CD4-positive, alpha-beta memory T cell (primary cell): ENCODE measurements at places on chromosomes 5 and 9. TPM values are rescaled to one million over a fixed set of nuclear protein-coding genes. Genes with fewer than 3 reads are reported as not detected.

The CDK7 gene
- total RNA-seq = 20.2 TPM

The NSD1 gene
- 116 TPM for total RNA-seq

The FAM221B gene
- not detected for total RNA-seq

The TAF1L gene
- 0.12 TPM for total RNA-seq

The FAM169A gene
- 17.1 TPM for total RNA-seq

The PCDHB8 gene
- total RNA-seq = not detected

The LRRC70 gene
- total RNA-seq = 0.83 TPM

The WNK2 gene
- not detected for total RNA-seq

The CXCL14 gene
- not detected for total RNA-seq

The WDR38 gene
- not detected for total RNA-seq

The OR1J2 gene
- not detected for total RNA-seq

The CCDC69 gene
- total RNA-seq = 93.5 TPM

DNA sequence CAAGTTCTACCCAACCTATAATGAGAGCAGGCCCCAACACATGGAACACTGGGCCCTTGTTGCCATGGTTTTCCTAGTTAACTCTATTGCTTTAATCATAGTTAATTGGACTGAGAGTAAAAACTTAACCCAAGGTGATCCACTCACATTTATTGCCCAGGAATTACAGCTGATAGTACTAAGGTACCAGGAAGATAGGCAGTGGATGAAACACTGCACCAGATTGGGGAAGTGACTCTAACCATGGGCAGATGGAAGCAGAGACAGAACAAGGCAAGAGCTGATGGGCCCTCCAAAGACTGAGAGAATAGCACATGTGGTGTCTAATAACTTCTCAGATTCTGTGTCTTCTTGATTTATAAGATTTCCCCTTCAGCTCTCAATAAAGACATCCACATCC lies 145.7 kb upstream of the TRIM32 start:
- no peaks in the 10 kb centered on the region for H3K4me1 ChIP-seq
- no peak overlapping the region for H3K4me3 ChIP-seq
- no peak overlapping the region for H3K27ac ChIP-seq
- H3K36me3 ChIP-seq = no peaks in the 10 kb centered on the region
- no peak for DNase-seq

GRCh38 chr5:157445745-157446411 lies 14.1 kb upstream of the NIPAL4 start:
- no peaks in the 10 kb centered on the region for H3K4me1 ChIP-seq
- no peak overlapping the region for H3K4me3 ChIP-seq
- no peaks in the 10 kb centered on the region for H3K27me3 ChIP-seq
- DNase-seq = no peak
- no peak overlapping the region for H3K27ac ChIP-seq

DNA sequence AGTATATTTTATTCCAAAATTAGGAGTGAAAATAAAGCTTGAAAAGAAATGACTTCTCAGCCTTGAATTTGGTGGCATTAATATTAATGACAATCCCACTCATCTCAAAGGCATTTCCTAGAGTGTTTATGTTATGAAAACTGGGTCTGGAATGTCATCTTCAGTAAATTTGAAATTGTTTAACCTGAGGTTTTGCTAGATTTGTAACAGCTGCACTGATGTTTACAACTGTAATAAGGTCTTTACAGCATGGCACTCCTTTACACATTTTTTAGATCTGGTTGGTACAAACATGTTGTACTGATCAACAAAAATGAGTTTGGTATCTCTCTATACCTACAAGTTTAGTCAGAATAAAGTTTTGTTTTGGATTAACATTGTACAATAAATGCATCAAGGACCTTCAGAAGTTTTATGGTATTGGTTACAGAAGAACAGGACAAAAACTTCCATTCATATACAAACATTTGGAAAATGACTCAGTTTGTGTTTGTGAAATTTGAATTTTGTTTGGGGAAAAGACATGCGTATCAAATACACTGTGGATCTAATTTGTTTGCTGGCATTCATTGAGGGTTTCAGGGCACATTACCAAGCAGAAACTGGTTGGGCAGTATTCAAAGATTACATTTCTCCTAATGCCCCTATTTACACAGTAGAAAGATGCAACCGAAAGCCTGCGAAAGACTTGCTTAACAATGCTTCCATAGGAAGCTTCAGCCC lies 11.6 kb downstream of the FANCC start:
- no peak for DNase-seq
- H3K36me3 ChIP-seq = no peaks in the 10 kb centered on the region
- no peaks in the 10 kb centered on the region for H3K27me3 ChIP-seq
- H3K27ac ChIP-seq = no peak overlapping the region
- peaks cover 8% of the 10 kb centered on the region for H3K4me1 ChIP-seq

DNA sequence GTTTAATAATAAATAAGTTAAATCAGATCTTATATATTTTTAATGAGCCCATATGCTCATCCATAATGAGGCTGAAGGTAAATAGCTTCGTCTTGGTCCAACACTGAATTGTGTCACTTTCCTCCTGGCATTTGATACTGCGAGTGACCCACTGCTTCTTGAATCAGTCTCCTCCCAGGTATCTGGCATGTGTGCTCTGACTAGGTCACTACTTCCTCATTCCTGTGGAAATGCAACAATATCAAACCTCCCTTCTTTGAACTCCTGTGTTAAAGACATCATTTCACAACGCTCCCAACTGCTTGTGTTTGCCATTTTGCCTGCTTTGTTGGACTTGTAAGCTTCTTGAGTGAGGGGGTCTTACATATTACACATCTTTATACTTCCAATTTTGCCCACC lies 157.7 kb downstream of the SLC24A2 start:
- DNase-seq = no peak
- H3K4me1 ChIP-seq = no peaks in the 10 kb centered on the region
- no peaks in the 10 kb centered on the region for H3K27me3 ChIP-seq

DNA sequence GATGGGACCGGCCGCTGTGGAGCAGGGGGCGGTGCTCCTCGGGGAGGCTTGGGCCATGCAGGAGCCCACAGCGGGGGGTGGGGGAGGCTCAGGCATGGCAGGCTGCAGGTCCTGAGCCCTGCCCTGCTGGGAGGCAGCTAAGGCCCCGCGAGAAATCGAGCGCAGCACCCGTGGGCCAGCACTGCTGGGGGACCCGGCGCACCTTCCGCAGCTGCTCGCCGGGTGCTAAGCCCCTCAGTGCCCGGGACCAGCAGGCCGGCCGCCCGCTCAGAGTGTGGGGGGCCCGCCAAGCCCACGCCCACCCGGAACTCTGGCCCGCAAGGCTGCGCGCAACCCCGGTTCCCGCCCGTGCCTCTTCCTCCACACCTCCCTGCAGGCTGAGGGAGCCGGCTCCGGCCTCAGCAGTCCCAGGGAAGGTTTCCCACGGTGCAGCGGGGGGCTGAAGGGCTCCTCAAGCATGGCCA lies 131.5 kb downstream of the SNX18 start:
- no peak overlapping the region for H3K27ac ChIP-seq
- H3K36me3 ChIP-seq = no peaks in the 10 kb centered on the region
- H3K4me1 ChIP-seq = peaks cover 45% of the 10 kb centered on the region

- peaks cover 26% of the 10 kb centered on the region for H3K4me1 ChIP-seq
- no peak overlapping the region for H3K4me3 ChIP-seq
- no peaks in the 10 kb centered on the region for H3K36me3 ChIP-seq
- H3K27ac ChIP-seq = no peak overlapping the region
- no peaks in the 10 kb centered on the region for H3K27me3 ChIP-seq
Measured at GRCh38 chr5:76341651-76342334, 61.3 kb upstream of the IQGAP2 start.

DNA sequence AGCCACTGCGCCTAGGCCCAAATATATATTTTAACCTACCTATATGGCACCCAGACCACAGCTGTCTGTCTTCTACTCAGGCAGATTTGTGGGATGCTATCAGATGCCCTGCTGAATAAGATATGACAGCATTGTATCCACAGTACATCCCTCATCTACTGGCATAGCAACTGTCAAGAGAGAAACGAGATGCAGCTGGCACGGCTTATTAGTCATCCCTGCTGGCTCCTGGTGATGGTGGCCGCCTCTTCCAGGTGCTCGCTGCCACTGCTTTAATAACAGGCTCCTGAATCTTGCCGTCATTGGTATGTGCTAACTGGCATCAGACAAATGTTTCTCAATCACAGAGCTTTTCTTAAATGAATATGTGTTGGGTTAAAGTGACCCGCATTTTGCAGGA lies 34.0 kb downstream of the B4GALT1 start:
- H3K27me3 ChIP-seq = no peaks in the 10 kb centered on the region
- no peak overlapping the region for H3K27ac ChIP-seq
- peaks cover 34% of the 10 kb centered on the region for H3K36me3 ChIP-seq
- H3K4me3 ChIP-seq = no peak overlapping the region
- H3K4me1 ChIP-seq = peaks cover 42% of the 10 kb centered on the region

- no peaks in the 10 kb centered on the region for H3K27me3 ChIP-seq
- H3K27ac ChIP-seq = no peak overlapping the region
- peaks cover 3% of the 10 kb centered on the region for H3K36me3 ChIP-seq
- no peak overlapping the region for H3K4me3 ChIP-seq
Measured at GRCh38 chr5:6728795-6729183, 15.6 kb downstream of the TENT4A start.

DNA sequence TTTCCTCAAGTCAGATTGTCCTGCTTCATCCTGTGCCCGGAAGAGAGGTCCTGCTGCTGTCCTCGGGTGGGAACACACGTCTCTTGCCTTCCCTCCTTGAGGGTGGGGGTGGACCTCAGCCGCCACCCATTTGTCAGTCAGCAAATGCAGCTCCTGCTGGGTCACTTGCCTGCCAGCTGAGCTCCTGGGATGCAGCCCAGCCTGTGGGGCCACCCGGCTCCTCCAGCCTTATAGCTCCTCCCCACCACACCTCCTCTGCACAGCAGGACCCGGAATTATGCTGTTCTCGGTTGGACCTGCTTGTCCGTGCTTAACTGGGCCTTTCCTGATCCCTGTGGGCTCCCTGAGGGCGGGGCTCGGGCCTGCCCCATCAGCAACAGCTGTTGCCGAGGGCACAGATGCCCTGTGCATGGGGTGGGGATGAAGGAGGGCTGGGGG lies 52.7 kb downstream of the RXRA start:
- no peaks in the 10 kb centered on the region for H3K36me3 ChIP-seq
- H3K27ac ChIP-seq = no peak overlapping the region
- DNase-seq = no peak

- H3K4me3 ChIP-seq = no peak overlapping the region
- DNase-seq = no peak
- H3K27me3 ChIP-seq = no peaks in the 10 kb centered on the region
- H3K27ac ChIP-seq = no peak overlapping the region
Measured at GRCh38 chr5:145903113-145903512, 30.3 kb upstream of the GRXCR2 start.

GRCh38 chr5:58681943-58682342 lies 99.1 kb downstream of the RAB3C start:
- no peak for DNase-seq
- H3K27me3 ChIP-seq = no peaks in the 10 kb centered on the region
- H3K4me3 ChIP-seq = no peak overlapping the region
- H3K36me3 ChIP-seq = no peaks in the 10 kb centered on the region

GRCh38 chr5:34038390-34038789 lies 4.6 kb downstream of the C1QTNF3 start:
- no peak for DNase-seq
- no peaks in the 10 kb centered on the region for H3K27me3 ChIP-seq
- H3K36me3 ChIP-seq = no peaks in the 10 kb centered on the region
- H3K27ac ChIP-seq = no peak overlapping the region

GRCh38 chr5:138874241-138874640 lies 894 bp downstream of the LRRTM2 start:
- H3K36me3 ChIP-seq = no peaks in the 10 kb centered on the region
- no peak for DNase-seq
- no peak overlapping the region for H3K4me3 ChIP-seq
- no peak overlapping the region for H3K27ac ChIP-seq

GRCh38 chr5:132764671-132765238 lies 12.3 kb downstream of the SEPTIN8 start:
- no peaks in the 10 kb centered on the region for H3K4me1 ChIP-seq
- H3K27ac ChIP-seq = no peak overlapping the region
- H3K27me3 ChIP-seq = no peaks in the 10 kb centered on the region
- H3K4me3 ChIP-seq = no peak overlapping the region
- H3K36me3 ChIP-seq = peaks cover 12% of the 10 kb centered on the region
- no peak for DNase-seq

- no peaks in the 10 kb centered on the region for H3K27me3 ChIP-seq
- no peak overlapping the region for H3K4me3 ChIP-seq
- H3K36me3 ChIP-seq = no peaks in the 10 kb centered on the region
- no peak for DNase-seq
- H3K4me1 ChIP-seq = no peaks in the 10 kb centered on the region
- H3K27ac ChIP-seq = no peak overlapping the region
Measured at GRCh38 chr9:33429256-33429985, 18.0 kb downstream of the AQP3 start.

DNA sequence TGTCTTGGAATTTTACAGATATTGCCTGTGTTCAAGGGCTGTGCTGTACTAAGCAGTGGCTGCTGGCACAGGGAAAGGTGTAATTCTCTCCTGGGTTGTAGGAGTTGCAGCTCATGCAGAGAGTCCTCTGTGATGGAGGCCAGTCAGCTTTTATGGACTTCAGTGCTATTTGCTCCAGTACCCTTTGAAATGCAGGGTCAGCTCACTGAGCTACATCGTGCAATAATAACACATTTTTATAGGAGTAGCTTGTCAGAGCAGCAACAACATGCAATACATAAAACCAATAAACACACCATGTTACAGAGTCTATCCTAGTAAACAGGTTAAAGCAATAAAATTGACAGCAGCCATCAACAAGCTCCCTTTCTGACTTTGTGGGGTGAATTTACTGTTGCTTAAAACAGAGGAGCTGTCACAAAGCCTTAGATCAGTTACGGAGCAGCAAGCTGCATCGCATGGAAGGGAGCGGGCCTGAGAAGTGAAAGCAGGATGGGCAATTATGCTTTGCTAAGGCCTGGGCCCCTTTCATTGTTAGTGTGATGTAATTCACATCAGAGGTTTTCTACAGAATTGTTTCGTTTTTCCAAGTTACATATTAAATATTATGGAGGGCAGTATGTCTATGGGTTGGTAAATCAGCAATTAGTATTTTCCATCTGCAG lies 16.8 kb downstream of the CD180 start:
- H3K27me3 ChIP-seq = no peaks in the 10 kb centered on the region
- no peak overlapping the region for H3K27ac ChIP-seq
- no peaks in the 10 kb centered on the region for H3K36me3 ChIP-seq
- no peak for DNase-seq

GRCh38 chr5:175250426-175250825 lies 193.6 kb downstream of the DRD1 start:
- H3K4me3 ChIP-seq = no peak overlapping the region
- no peaks in the 10 kb centered on the region for H3K27me3 ChIP-seq
- H3K36me3 ChIP-seq = no peaks in the 10 kb centered on the region
- no peak overlapping the region for H3K27ac ChIP-seq
- no peaks in the 10 kb centered on the region for H3K4me1 ChIP-seq
- no peak for DNase-seq

DNA sequence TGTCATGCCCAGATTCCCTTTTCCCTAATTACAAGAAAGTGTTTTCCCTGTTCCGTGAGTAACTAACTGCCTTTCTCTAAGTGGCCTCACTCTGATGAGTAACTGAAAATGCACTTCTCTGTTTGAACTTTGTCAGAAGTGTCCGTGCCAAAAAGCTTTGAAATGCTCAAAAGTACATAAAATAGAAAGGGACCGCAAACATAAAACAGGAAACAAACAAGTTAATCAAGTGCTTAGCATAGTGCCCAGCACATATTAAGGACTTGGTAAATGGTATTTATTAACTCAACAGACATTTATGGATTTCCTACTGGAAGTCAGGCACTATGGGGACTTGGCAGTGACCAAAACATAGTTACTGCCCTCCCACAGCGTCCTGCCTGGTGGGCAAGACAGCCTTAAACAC lies 22.3 kb downstream of the AQP3 start:
- peaks cover under 1% of the 10 kb centered on the region for H3K4me1 ChIP-seq
- H3K4me3 ChIP-seq = no peak overlapping the region
- H3K27ac ChIP-seq = no peak overlapping the region
- no peak for DNase-seq

GRCh38 chr5:68122439-68123328 lies 92.9 kb upstream of the PIK3R1 start:
- H3K4me3 ChIP-seq = no peak overlapping the region
- no peak overlapping the region for H3K27ac ChIP-seq
- H3K27me3 ChIP-seq = no peaks in the 10 kb centered on the region
